NCI-H2081 (cell line): ENCODE measurements at places on chromosomes 6 and 20.

DNA sequence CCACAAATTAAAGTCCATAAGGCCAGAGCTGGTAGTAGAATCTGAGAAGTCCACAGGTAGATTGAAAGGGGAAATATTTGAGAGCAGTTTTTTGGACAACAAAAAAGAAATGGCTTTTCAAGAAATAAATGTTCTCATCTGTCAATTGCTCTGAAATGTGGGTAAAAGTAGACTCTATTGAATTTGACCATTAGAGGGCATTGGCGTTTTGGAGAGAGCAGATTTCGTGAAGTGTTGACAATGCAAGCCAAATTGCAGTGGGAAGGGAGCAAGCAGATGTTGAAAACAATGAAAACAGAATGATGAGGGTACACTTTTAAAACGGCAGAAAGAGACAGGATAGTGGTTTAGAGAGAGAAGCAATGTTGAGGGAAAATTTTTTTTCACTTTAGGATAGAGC, 149.1 kb upstream of the FAM83B start:
- peak; percentile 65 for DNase-seq

DNA sequence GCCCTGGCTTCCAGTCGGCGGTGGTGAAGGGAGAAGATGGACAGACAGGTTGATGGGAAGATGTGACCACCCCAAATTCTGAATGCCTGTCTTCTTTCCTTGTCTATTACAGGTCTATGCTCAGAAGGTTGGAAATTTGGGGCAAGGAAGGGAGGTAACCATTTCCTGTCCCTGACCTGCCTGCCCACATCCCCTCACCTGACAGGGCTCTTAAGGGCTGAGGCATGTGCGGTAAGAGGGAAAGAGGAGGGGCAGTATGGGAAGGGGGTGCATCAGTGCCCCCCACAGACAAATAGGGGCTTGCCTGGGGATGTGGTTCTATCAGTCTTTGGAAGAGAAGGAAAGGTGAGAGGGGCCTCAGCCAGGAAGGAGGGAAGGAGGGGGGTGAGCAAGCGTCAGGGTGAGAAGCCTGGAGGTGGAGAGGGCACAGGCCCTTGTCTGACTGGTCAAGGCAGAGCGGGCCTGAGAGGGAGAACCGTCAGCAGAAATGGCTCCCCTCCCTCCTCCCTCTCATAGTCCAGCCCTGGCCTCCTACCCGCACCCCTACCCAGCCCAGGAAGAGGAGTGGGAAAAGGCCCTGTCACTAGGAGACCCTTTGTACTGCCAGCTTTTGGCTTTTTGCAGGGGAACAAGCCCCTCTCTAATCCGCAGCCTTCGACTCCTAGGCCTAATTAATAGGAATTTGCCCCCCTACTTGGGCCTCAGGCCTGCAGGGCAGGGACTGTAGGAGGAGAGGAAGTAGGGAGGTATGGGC, 104.4 kb upstream of the FOXP4 start:
- DNase-seq, result no peak

DNA sequence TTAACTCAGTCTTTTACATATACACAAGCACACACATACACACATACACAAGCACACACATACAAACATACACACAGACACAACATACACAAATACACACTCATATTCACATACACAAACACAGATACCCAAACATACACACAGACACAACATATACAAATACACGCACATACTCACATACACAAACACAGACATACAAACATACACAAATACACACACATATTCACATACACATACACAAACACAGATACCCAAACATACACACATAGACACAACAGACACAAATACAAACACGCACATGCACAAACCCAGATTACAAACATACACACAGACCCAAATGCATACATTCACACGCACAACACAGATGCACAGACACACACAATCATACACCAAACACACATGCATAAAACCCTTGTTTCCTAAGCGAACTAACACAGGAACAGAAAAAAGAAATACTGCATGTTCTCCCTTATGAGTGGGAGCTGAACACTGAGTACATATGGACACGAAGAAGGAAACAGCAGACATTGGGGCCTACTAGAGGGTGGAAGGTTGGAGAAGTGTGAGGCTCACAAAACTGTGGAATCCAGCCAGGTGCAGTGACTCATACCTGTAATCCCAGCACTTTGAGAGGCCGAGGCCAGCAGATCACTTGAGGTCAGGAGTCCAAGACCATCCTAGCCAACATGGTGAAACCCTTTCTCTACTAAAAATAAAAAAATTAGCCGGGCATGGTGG, 34.2 kb downstream of the PIM1 start:
- DNase-seq, result no peak

- DNase-seq, result no peak
Measured at GRCh38 chr20:19431316-19431700, 218.9 kb downstream of the SLC24A3 start.

- no peak for DNase-seq
Measured at GRCh38 chr20:40812415-40812925, 123.4 kb upstream of the MAFB start.

DNA sequence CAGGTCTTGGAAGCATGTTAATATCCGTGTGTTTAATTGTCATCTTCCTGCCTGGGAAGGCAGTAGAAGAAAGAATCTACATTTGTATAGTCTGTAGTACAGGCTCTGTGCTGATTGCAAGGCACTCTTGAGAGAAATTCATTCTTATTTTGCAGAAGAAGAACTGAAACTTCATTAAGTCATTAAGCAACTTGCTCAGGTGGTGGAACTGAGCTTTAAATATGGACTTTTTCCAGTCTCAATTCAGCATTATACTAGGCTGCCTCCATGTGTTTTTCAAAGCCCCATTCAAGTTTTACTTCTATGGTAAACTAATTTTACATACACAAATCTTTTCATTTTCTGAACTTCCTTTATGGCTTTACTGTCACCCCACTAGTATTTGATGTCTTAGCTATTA, 18.7 kb downstream of the ZNF451 start:
- no peak for DNase-seq

DNA sequence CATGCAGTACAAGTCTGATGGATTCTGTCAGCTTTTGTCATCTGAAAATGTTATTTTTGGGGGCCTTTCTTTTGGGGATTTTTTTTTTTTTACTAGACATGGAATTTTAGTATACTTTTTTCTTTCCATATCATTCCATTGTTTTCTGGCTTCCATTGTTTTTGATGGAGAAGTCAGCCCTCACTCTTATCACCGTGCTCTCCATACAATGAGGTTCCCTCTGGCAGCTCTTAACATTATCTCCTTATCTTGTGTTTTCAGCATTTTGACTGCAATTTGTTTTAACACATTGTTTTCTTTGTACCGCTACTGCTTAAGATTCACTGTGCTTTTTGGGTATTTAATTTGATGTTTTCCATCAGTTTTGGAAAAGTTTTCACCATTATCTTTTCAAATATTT, 191.5 kb upstream of the AGPAT4 start:
- DNase-seq, result no peak

- DNase-seq, result no peak
Measured at GRCh38 chr20:40359131-40359912, 329.7 kb downstream of the MAFB start.

DNA sequence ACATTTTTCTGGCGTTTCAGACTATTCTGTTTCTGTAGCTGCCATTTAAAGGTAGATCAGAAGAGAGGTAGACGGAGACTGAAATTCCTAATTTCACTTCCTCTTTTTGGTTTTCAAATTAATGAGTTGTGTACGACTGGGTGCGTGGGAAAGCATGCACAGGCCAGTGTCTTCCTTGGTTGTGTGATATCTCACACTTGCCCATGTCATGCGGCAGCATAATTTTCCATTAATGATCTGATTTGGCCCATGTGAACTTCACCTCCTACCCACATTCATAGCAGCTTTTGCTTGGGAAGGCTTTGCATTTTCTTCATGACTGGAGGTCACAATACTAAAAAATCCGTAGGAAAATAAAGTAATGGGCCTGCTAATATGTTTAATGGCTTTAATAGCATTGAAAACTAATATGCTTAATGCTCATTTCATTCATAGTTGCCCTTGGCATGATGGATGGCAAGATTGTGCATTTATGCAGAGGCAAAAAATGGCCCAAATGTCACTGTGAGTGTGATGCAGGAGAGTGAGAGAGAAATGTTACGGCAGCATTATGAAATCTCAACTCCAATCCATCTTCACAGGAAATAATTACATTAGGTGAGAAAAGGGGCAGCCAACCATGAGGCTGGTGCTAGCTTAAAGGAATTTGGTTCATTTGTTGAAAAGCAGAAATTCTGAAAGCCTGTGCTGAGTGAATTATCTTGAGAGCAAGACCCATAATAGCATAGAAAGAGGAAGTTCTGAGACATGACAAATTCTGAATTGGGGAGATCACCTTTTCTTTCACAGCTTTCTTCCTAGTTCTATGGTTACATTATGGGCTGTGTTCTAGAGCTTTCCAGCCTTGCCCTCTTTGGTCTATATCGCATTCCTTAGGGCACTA, 69.0 kb upstream of the UST start:
- DNase-seq, result no peak

DNA sequence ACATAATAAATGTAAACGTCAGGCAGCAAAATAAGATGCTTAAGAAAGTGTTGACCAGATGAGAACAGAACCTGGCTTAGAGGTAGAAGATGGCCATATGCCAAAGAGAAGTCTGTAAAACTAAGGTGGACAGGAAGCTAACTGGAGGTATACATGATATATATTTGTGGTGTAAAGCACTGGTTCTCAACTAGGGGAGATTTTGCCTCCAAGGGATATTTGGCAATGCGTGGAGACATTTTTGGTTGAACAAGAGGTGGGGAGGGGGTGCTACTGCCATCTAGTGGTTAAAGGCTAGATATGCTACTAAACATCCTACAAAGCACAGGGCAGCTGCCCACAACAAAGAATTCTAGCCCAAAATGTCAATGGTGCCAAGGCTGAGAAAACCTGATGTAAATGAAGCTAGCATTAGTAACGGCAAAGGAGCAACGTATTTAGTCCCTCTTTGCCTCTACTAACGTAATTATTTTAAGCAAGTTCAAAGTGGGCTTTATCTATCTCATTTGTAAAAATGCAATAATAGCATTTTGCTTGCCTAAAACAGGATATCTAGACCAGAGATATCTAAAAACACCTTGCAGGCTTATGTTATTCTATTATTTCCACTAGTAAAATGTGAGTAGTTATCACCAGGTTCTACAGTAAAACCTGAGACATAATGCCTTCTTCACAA, 182.6 kb downstream of the RNGTT start:
- DNase-seq, result peak; percentile 92

GRCh38 chr6:36252005-36252404, 17.9 kb upstream of the PNPLA1 start:
- no peak for DNase-seq

DNA sequence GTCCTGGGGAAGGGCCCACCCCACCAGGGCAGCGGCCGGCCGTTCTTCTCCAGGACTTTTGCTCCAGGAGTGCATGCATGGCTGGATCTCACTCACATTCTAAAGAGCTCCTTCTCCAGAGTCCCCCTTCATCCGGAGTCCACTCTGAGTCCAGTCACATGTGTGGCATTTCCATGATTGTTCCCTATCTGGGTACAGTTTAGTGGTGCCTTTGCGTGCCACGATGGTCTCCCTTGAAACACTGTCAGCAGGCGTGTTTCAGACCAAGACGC, 20.9 kb downstream of the OSBPL2 start:
- no peak for DNase-seq

DNA sequence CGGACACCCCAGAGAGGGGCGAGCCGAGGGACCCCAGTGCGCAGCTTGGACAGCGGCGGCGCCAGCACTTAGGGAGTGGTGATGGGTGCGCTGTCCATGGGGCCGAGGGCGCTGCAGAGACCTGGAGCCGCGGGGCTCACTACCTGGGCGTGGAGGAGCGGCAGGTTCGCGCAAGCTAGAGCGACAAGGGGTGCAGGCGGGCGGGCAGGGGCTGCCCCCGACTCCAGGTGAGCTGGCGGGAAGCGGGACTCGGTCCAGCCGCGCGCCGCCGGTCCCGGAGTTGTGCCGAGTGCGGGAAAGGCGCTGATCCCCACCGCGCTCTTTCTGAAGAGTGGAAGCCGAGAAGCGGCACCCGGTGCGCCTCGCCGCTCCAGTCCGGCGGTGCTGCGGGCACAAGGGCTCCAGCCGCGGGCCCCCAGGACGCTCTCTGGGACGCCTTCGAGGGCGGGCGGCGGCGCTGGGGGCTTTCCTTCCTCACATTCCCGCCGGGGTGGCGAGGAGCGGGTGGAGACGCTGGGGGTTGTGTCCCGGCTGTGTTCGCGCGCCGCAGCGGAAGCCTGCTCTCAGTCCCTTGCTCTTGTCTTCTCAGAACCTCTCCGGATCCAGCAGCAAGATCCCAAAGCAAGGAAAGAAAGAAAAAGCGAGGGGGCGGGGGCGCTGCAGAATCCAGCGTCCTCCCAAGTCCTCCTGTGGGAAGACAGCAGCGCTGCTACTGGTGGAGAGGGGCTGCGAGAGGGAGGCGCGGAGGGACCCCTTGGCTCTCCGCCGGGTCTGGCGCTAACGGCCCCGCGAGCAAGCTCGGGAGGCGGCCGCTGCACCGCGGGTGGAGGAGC, at the start of gene B3GAT2:
TSS of gene B3GAT2 (minus strand) at position 610 of the 833 bp plus-strand sequence. CDS start 631 bp downstream, outside the sequence.
- DNase-seq, result peak; percentile 44

- DNase-seq, result no peak
Measured at GRCh38 chr6:133857696-133858095, 31.2 kb upstream of the TCF21 start.

DNA sequence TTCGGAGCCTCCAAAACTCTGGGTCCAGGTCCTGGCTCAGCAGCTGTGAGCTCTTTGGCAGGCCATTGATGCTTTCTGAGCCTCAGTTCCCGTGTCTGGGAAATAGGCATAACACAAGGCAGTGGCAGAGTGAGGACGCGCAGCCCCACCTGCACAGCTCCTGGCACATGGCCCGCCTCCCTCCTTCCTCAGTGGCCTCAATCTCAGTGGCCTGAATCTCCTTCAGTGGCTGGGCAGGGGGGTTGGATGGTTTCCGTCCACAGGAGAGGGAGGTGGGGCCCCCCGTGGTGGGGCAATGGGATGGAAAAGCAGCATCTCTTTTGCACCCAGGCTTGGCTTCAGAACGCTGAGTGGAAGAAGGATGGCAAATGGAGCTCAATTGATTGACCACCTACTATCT, 5.1 kb downstream of the RSPO4 start:
- DNase-seq, result no peak

- DNase-seq, result no peak
Measured at GRCh38 chr6:159540152-159540551, 152.9 kb downstream of the SOD2 start.

- no peak for DNase-seq
Measured at GRCh38 chr20:46833360-46833759, 61.3 kb upstream of the EYA2 start.

DNA sequence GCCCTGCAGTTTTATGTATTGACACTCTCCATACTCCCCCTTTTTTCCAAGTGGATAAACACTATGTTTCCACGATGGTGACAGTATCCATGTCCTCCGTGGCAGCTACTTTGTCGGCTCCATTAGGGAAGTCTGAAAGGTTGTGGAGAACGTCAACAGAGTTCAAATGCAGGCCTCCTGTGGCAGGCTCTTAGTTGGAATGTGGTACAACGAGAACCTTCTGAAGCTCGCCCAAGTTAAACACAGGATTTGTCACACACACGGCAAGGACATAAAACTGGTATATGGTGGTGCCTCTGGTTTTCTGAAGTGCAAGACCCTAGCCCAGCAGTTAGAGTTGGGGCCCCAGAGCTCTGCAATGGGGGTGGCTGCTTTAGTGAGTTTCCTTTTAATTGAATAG, 187.0 kb upstream of the TAB2 start:
- DNase-seq, result no peak

- DNase-seq, result no peak
Measured at GRCh38 chr6:107156617-107157016, 41.3 kb upstream of the BEND3 start.

- DNase-seq, result peak; percentile 81
Measured at GRCh38 chr20:36861875-36862801, 13.8 kb upstream of the TLDC2 start.

GRCh38 chr20:46004187-46004586, 4.5 kb upstream of the MMP9 start:
- DNase-seq, result no peak
